ENCODE measurements at places on chromosomes 11 and 22.

- no peak for DNase-seq
Measured at GRCh38 chr22:45316796-45317526, 7.2 kb downstream of the FAM118A start.

GRCh38 chr22:29245626-29246385 lies 22.0 kb downstream of the RHBDD3 start:
- DNase-seq, result peak; percentile 37

DNA sequence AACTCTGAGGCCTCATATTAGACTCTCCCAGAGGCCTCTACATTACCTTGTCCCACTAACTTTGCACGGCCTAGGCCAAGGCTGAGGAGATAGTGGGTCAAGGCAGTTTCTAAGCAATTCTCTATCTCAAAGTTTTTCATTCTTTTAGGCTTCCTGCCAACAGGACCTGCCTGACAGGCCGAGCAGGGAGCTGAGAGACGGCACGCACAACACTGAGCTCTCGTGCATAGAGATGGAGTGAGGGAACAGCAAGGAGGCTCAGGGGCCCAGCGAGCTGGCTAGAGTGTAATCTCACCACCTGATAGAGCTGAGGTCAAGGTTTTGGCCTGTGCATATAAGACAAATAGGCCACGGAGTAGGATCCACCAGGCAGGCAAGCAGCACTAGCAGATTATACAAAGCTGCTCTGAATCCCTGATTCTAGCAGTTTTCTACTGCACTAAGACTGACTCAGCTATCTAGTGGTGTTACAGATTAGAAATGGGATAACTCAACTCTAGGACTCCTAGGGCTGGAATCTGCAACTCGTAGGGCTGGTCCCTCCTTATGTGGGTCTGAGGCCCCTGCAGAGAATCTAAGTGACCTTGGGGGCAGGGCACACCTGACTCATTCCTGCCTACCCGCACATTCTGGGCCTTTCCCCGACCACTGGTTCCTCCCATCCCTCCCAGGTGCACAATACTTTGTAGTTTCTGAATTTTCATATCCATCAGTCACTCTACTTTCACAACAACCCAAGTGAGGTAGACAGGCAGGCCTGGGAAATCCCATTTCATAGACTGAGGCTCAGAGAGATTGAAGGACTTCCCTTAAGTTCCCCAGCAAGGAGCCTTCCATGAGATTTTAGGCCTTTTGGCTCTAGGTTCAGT lies 1.7 kb downstream of the CYB5R2 start:
- DNase-seq, result no peak

DNA sequence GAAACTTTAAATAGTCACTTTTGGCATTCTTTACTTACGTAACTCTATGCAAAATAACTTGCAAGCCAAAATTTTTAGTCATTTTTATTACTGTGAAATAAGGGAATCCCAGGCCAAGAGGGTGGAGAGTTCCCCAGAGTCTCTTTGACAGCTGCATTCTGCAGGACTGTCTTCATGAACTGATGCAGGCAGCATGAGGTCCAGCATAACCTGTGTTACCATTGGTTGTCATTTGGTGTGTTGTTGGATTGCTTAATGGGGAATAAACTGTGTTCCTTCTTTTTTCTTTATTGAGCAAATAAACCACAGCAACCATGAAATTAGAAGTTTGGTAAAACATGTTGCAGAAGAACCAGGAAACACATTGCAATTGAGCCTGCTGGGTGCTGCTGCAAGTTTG lies 24.6 kb downstream of the MMP27 start:
- DNase-seq, result no peak

DNA sequence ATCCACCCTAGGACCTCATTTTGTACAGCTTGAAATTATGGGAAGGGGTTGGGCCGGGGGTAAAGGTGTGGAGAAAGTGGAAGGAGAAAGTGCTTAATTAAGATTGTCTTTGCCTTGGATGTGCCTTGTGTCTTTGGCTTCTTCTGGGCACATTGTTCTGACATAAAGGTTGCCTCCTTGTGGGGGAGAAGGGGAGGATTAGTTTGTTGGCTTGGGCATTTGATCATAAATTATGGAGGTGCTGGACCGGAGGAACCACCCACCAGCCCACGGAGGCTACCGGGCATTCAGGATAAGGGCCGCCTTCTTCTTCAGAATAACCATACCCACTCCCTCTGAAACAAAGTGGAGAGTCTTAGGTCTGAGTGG lies 1.3 kb downstream of the PAFAH1B2 start:
- DNase-seq, result peak; percentile 16

DNA sequence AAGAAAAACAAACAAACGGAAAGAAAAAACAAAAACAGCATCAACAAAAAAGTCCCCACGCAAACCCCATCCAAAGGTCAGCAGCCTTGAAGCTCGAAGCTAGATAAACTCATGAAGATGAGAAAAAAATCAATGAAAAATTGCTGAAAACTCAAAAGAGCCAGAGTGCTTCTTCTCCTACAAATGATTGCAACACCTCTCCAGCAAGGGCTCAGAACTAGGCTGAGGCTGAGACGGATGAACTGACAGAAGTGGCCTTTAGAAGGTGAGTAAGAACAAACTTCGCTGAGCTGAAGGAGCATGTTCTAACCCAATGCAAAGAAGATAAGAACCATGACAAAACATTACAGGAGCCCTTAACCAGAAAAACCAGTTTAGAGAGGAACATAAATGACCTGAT lies 18.4 kb upstream of the FTH1 start:
- DNase-seq, result no peak

DNA sequence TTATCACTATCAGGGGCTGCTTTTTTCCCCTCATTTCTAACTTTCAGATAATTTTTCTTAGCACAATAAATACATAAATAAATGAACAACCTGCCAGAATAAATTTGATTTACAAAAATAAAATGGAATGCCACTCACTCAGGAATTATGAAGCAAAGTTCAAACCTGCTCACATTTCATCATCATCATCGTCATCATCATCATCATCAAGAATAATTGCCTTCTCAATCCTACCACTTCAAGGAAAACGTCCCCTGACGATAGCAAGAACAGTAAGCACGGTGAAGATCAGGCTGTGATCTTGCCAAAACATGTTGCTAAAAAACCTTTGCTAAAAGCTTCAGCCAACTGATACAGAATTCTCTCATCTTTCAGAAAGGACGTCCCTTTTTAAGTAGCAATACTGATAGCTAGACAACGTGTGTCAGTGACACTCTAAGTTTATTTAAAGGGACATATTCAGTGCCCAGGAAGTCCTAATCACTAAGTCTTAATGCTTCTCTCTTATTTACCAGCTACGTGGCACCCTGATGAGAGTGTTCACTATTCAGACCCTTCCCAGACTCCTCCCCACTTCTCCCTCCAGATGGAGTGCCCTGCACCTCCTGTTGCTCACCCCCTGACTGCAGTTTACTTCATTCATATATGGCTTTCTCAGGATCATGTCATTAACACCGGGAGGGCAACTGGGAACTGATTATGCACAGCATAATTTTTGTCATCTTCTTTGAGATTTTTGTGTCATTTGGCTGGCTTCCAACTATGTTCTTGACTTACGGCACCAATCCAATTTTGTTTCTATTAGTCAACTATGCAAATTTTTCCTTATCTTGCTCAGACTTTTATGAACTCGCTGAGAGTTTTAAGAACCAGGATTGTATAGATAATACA lies 200.1 kb upstream of the GUCY1A2 start:
- no peak for DNase-seq

GRCh38 chr11:36455658-36456111 lies 54.4 kb downstream of the TRAF6 start:
- DNase-seq, result peak; percentile 99

DNA sequence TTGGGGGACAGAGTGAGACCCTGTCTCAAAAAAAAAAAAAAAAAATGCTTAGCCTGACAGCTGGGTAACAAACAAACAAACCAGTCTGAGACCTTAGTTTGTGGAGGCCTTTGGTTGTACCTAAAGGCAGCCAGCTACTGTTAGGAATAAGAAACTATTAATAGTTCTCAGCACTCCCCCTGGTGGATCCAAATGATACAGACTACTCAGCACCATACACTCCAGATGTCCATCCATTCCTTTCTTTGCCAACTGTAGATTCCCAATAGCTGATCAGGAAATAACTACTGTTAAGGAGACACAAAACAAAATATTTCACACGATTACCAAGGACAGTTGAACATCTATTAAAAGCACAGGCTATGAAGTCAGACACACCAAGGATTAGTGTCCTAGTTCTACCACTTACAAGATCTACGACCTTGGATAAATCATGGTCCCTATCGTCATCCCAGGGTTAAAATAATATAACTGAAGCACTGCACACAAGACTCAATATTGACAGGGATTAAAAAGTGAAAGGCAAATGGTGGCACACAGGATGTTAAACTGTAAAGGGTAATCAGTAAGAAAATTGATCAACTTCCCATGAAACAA lies 17.2 kb downstream of the CLDN25 start:
- peak; percentile 31 for DNase-seq
